ENCODE measurements at places on chromosomes 3 and 15.

GRCh38 chr3:177833332-177833731 is 636.0 kb upstream of the TBL1XR1 start:
- no peak for DNase-seq

- DNase-seq, result peak; percentile 82
Observed at GRCh38 chr3:128993461-128994172, at the start of gene CFAP92. Gene CFAP92, minus strand, starts transcription at chr3:128994076. Its CDS starts 772 bp downstream, at chr3:128993304.

DNA sequence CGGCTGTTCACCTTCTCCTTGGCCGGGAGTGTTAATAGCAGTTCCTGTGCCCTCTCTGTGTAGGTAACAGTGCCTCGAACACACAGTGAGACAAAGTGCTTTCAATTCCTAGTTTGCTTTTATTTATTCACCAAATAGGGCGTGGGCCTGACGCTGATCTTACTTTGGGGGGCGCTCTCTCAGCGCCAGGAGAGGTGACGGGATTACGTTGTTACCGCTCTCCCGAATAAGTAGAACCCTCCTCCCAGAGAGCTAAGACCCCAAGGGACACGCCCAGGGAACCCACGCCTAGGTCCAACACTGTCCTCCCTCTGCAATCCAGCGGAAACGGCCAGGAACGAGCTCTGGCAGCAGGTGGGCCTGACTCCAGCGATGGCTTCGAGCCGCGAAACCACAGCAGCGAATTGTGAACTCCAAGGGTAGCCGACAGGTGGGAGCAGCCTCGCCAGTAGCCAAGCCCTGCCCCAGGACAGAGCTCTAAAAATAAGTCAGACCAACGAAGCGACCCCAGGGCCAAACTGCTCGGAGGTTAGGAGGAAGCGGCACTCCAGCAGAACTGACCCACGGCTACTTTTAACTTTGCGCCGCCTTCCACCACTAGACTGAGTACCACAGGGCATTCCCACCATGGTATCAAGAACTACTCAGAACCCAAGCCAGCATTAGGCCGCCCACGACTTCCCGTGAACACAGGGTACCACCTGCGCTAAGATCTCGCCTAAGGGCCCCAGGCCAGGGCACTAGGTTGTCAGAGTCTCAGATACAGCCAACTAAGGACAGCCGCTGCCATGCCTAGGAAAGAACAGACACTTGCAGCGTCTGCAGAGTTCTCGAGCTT is 1.6 kb upstream of the SIN3A start:
- no peak for DNase-seq

DNA sequence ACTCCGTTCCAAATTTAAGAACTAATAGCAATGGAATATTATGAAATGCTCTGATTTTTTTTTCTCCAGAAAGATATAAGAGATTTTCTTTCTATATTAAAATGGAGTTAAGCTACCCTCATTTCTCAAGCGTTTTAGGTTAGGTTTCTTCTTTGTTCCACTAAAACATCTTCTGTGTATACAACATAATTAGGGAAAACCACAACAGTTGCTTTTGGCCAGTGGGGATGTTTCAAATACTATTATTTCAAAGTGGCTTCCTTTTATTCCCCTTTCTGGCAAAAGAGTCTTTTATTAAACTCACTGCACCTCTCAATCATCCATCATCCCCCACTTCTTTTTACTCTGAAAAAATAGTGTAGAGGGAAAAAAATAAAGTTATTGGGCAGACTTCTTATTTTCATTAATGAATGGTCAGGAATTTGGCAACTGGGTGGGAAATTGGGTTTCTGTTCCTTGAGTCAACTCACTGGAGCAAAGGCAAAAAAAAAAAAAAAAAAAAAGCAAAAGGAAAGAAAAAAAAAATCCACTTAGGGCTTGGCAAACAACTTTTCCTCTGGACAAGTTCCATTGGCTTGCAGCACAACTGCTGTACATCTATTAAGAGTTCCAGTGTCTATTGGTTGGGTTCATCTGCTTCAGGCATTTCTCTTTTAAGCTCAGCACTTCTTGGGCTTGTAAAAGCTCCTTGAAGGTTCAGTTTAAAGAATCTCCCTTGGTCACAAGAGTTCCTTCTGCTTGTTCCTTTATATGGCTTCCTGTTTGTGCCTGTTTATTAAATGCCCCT is 963.4 kb downstream of the ROBO1 start:
- no peak for DNase-seq

DNA sequence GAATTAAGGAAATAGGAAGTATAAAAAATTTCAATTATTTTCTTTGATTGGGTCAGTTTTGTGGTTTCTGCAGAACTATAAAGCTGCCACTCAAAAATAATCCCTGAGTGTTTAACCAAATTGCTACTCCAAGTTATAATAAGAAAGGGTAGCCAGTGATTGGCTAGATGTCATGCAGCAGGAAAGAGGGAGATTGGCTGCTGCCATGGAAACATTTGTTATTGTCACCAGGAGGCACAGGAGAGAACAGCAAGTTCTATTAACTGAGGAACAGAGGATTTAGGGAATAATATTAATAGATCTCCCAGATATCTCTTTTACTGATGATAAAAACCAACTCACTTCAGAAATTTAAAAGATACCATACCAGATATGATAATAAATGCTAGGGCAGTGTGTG is 42.6 kb downstream of the CLDN1 start:
- no peak for DNase-seq

- DNase-seq, result no peak
Observed at GRCh38 chr3:66396161-66396760, 104.6 kb downstream of the LRIG1 start.

DNA sequence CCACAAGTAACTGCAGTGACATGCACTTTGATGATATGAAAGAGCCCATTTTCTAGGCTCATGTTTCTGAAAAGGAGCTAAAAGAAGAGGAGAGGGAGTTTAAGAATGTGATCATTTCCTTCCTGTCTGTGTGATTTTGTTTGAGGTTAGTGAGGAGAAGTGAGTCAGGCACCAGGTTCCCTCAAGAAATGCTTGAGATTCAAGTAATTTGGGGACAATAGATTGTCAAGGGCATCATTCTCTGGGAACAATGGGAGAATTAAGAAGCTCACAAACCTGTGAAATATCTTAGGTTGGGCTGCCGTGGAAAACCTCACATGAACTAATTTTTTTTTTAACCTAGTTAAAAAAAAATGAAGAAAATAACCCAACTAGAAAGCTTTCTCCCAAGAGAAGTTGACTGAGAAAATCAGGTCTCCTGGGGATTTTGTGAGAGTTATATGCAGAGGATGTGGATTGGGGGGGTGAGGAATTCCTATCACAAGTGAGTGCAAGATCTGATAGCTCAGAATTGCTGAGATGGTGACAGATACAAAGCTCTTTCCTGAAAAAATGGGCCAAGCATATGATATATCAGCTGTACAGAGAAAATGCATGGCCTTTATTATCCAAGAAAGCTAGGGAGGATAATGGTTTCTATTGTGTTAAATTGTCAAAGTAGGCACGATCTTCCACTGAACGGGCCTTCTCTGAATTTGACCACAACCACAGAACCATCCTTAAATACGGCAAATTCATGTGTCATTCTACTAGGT is 203.3 kb downstream of the FEZF2 start:
- no peak for DNase-seq

GRCh38 chr3:111735243-111735758 is 123.8 kb upstream of the PHLDB2 start:
- no peak for DNase-seq

DNA sequence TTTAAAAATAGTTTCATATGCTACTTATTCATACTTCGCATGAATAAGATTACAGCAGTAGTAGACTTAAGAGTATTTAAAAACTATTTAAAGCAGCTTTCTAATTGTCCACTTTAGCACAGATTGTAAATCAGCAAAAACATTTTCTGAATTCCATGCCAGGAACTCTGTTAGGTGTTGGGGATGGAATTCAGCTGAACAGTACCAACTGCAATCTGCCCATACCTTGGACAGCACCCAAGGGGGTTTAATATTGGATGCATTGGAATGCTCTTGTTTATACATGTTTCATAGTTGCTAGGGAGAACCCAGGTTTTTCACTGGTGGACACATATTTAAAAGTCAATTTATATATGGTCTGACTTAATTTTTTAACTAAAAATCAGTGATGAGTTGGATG is 74.8 kb downstream of the PPM1L start:
- DNase-seq, result no peak

DNA sequence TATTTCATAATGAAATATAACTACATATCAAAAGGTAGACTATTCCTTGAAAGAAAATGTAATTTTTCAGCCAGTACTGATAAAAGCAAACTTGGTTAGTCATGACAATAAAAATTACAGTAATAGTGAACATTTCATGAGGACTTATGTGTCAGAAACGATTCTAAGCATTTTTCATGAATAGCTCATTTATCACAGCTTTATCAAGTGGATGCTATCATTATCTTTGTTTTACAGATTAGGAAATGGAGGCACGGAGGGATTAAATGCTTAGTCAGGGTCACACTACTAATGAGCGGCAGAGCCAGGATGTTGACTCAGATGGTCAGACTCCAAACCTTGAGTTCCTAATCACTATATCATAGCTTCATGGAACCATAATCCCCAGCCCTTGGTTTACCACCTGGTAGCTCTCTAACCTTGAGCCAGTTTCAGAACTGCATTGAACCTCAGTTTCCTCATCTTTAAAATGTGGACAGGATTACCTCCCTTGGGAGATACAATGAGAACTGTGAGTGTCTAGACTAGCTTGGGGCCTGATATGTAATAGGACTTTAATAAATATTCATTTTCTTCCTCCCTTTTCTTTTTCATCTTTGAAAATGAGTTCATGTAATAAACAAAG is 85.4 kb downstream of the TNIK start:
- no peak for DNase-seq

- DNase-seq, result no peak
Observed at GRCh38 chr3:115445559-115445958, 177.8 kb upstream of the GAP43 start.

- no peak for DNase-seq
Observed at GRCh38 chr3:170205302-170205701, 16.9 kb upstream of the PRKCI start.

GRCh38 chr15:68413363-68414205 is 18.4 kb downstream of the ITGA11 start:
- no peak for DNase-seq

DNA sequence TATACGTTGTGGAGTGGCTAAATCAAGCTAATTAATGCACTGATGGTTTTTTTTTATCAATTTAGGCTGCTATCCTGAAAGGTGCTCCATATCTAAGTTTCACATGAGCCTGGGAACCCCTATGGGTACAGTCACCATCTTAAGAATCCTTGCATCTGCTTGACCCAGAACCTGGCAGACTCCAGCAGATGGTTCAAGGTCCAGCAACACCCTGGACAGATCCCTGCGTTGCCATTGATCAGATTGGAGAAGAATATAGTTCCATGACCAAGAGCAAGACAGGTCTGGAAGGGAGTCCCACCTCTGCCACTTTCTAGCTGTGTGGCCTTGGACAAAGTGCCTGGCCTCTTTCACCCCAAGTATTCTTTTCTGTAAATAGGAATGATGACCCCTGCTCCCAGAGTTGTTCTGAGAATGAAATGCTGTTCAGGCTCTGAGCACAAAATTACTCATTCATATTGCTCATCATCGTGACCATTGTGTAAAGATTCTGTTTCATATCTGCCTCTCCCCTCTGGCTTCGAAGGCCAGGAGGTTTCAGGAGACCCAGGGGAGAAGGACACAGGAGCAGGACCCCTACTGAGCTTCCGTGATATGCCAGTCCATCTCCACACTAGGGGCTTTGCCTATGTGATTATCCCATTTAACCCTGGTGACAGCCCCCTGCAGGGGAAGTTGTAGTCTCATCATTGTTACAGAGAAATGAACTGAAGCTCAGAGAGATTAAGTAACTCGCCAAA is 30.0 kb upstream of the TSEN2 start:
- no peak for DNase-seq

DNA sequence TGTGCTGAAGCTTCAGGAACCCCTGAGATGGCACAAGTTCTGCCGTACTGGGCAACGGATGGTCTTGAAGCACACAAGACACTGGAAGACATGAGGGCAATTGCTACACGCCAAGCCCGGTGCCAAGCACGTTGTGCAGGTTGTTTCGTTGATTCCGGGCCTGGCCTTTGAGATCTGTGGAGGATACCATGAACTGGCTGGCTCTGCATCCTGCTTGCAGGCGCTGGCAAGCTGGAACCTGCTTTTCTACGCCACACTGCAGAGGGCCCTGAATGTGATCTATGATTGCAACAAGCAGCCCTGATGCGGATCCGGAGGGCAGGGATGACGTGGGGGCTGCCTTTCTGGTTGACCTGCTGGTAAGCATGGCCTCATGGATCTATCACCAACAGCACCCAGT is 262.5 kb upstream of the ATP10A start:
- DNase-seq, result no peak

DNA sequence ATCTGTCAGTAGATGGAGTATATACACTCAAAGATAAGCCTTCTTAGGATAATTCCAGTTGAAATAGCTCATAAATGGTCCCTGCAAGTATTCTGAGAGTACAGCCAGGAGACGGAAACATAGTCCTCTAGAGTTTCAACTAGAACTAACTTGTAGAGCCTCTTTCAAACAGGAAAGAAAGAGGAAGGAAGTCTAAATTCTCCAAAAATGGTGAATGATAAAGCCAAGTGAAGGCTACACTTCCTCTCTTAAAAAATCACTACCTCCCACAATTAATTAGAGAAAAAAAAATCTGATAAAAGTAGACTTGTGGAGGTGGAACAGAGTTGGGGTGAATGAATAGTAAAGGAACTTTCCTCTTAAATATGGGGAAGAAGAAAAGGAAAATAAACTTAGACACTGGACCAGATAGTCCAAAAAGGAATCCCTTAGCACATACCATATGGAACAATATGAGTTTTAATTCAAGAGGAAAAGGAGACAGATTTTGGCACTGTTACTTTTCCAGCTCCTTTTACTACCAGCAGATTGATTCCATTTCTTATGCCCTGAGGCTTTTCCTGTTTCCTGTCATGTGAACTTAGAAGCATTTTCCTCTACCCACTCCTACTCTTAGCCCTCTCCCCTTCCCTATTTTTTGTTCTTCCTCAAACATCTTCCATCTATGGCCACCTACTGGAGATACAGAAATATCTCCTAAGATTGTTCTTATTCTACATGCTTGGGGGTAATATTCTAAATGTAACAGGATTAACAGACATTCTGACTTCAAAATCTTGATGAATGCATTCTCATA is 207.6 kb downstream of the CHST2 start:
- no peak for DNase-seq

DNA sequence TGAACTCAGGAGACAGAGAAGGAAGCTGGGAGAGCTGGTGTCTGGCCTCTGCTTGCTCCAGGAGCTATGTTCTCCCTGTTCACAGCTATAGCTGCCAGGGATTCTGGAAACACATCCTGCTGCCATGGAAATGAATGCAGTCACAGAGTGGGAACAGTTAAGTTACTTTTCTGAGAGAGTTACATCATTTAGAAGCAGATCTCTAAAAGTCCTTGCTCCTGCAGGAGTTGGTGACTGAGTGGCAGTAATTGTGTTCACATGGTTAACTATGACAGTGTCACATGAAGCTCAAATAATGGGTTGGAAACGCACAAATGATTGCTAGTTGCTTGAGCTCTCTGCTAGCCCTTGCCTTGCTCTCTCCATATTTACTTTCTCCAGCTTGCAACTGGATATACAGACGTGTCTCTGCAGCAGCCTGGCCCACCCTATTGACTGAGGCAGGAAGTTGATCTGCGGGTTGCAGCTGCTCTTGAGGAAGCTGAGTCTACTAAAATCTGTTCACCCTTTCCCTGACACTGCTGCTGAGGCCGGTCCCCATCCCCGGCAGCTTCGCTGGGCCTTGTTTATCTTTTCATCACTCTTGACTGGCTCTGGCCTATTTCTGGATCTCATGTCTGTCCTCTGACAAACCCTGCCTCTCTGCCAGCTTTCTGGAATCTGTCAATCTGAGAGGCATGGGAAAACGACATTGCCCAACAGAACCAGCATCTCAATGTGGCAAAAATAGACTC is 16.7 kb upstream of the ISLR start:
- DNase-seq, result no peak

GRCh38 chr15:34472947-34473346 is 35.3 kb upstream of the GOLGA8A start:
- DNase-seq, result no peak

Data from cerebellar nuclear complex (tissue), 1 donor.